ENCODE measurements at places on chromosomes 11 and 22.

- DNase-seq, result no peak
These were observed 57.2 kb upstream of the PRDM11 start for GRCh38 chr11:45089251-45089650.

DNA sequence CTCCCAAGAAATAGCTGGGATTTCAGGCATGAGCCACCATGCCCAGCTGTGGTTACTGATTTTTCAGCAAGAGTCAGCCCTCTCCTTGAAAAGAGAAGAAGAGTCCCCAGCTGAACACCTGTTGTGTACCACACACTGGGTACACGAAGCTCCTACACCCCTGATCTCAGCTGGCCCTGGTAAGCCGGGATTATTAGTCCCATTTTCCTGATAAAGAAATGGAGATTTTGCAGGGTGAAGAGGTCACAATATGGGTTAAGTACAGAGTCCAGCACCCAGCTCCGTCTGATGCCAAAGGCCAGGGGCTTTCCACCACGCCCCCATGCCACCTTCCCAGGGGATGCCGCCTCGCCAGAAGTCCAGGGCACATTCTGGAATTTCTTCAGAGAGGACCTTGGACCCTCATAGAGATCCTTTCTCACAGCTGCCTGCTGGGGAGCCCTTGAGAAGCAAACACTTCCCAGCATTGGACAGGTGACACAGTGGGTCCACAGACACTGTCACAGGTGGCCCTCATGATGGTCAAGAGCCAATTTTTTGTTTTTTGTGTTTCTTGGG lies 19.8 kb upstream of the HMOX1 start:
- DNase-seq, result no peak

GRCh38 chr11:3134218-3134621 lies 30.9 kb downstream of the OSBPL5 start:
- DNase-seq, result no peak

- DNase-seq, result no peak
These were observed 104.2 kb downstream of the MTNR1B start for GRCh38 chr11:93073508-93074280.

- no peak for DNase-seq
These were observed 16.6 kb upstream of the MS4A6E start for GRCh38 chr11:60310407-60310998.

DNA sequence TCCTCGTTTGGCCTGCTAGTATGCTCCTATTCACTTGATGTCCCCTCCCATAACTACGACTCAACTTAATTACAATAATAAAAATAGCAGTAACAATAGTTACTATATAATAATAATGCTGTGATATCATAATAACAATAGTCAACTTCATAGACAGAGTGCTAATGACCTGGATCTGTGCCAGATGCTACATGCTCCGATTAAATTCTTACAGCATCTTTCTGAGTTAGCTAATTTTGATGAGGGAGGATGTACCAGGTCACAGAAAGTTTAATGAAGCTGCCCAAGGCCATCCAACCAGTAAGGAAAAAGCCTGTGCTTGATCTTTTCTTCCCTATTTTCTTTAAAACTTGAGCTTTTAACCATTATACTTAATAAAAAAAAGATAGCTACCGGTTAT lies 413.4 kb upstream of the LRRC4C start:
- no peak for DNase-seq

- DNase-seq, result no peak
These were observed 73.2 kb downstream of the CTNND1 start for GRCh38 chr11:57834852-57835251.

DNA sequence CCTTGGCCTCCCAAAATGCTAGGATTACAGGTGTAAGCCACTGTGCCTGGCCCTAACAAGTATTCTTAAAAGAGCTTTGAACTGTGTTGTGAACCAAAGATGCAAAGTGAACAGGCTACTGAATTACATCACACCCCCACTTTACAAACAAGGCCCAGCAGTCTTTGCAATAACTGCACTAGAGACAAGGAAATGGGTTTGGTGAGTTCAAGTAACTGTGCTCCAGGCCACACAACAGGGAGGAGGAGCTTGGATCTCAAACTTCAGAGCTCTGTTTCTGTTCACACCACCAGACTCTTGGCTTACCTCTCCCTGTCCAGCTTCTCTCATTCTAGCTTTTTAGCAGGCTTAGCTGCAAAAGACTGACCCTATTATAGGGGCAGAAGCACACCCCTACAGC lies 30.4 kb upstream of the RASL10A start:
- no peak for DNase-seq

GRCh38 chr11:117090111-117090706 lies 8.0 kb downstream of the SIK3 start:
- DNase-seq, result no peak

DNA sequence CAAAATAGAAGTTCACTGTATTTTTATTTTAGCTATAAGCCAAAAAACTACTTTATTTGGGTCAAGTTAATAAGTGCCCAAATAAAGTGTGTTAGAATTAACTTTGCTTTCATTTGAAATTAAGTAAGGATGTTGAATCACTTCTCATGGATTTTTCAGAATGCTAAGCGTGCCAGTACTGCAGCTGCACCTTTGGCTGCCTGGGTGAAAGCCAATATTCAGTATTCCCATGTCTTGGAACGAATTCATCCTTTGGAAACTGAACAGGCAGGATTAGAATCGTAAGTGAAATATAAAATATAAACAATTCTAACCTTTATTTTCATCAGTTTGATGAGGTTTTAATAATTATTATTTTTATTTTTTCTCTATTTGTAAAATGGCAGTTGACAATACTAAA lies 113.6 kb downstream of the DYNC2H1 start:
- DNase-seq, result no peak

DNA sequence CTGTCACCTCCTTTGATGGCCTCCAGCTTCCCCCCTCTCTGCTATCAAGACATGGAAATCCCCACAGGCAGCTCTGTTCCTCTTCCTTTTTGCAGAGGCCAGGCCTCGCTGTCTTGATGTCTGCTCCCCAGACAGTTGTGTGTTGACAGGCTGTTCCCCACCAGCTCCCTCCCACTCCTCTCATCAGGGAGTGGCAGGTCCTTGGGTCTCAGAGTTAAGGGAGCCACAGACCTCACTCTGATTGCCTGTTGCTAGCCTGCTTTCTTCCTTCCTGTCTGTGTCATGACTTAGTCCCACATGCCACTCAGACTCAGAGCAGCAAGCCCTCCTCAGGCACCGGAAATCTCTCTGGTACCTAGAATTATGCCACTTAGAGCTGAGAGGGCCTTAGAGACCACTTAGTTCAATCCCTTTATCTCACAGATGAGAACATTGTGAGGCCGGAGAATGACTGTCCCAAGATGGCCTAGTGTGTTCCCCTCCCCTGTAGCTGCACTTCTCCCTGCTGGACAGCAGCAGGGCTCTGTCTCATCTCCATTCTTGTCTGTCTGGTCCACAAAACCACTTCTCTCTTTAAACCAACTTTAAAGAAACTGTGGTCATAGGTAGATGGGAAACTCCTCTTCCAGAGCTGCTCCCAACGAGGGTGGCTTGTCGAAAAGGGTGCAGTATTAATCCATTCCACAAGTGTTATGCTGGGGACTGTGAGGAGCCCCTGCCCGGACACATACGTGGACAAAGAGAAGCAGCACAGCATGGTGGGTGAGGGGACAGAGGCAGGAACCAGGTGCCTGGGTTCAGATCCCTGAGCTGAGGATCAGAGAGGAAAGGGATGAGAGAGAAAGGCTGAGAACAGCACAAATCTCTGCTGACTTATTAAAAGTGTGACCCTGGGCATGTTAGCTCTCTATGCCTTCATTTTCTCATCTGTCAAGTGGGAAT lies 4.2 kb downstream of the AMPD3 start:
- DNase-seq, result peak; percentile 38

DNA sequence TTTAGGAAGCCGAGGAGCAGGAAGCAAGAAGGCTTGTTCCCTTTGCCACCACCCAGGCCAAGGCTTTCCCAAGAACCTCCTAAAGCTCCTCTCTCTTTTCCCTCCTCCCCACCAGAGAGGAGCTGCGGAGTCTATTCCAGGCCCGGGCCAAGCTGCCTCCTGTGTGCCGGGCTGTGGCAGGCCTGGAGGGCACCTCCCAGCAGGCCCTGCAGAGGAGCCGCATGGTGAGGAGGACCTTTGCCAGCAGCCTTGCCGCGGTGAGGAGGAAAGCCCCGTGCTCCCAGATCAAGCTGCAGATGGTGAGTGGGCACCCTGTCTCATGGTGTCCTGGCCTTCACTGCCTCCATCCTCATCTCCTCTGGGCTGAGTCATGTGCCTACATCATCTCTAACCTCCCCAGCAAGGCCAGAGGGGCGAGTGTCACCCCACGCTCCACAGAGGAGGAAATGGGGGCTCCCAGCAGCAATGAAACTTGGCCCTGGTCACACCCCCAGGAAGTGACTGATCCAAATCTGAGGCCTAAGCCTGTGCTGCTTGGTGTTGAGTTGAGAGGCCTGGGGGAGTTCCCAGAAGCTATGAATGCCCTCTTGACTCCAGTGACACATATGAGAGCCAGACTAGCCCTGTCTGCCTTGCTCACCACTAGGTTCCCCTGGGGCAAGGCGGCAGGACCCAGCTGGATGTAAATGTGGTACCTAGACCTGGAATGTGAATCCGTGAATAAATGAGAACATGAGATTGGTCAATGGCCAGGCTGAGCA lies 104.2 kb downstream of the MYO18B start:
- no peak for DNase-seq

GRCh38 chr22:22431271-22432220 lies 77.0 kb downstream of the ZNF280B start:
- DNase-seq, result peak; percentile 15

DNA sequence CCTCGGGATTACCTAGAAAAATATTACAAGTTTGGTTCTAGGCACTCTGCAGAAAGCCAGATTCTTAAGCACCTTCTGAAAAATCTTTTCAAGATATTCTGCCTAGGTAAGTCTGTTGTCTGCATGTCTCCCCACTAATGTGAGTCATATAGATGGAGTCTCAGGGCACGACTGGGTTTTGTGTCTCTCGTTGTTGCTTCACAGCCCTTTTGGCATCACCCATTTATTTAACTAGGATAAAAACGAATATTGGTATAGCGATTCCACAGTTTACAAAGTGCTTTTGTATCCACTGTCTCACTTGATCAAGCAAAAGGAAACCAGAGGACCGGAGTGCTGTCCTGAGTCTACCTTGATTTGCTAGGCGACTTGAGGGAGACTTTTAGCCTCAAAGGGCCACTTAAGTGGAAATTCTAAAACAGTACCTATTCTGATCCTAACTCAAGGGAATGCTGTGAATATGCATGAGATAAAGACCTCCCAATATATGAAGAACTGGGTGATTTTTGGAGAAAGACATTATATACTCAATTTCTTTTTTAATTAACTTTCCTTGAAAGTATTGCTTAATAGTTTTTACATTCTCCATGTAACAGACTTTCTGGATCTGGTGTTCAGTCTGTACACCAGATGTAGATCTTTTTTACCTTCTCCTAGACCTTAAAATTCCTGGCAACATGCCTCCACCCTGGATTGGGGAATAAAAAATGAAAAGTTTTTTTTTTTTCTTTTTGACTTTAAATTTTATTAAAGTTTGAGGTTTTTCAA lies 590 bp downstream of the NNMT start:
- no peak for DNase-seq

DNA sequence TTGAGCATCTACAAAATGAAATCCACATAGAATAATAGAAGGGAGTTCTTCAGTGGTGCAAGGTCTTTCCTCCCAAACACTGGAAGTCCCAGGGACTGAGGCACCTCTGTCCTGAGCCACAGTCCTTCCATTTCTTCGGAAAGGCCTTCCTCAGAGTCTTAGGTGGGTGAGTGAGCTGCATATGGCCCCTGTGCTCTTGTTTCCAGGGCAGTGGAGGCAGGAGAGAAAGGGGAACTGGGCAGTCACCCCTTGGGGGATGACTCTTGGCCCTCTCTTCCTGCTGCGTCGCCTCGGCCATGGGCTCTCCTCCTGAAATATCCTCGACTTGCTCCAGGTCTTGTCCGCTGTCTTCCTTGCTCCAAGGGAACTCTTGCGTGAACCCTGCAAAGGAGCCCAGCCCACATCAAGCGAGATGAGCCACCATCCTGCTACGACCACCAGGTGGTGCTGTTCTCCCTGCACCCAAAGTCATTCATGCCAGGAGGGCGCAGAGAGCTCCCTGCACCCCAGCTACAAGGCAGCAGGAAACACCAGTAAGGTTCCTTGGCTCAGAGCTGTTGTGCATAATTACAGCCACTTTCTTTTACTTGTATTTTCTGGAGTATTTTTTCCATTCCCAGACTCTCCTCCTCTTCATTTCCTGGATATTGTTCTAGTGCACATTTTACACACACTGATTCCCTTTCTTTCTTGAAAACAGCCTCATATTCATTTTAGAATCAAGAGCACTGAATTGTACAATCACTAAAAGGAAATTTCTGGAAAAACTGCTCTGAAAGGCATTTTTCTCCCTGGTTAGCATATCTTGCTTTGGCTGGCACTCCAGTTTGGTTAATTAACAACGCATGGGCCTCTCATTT lies 397.8 kb downstream of the OPCML start:
- peak; percentile 1 for DNase-seq

DNA sequence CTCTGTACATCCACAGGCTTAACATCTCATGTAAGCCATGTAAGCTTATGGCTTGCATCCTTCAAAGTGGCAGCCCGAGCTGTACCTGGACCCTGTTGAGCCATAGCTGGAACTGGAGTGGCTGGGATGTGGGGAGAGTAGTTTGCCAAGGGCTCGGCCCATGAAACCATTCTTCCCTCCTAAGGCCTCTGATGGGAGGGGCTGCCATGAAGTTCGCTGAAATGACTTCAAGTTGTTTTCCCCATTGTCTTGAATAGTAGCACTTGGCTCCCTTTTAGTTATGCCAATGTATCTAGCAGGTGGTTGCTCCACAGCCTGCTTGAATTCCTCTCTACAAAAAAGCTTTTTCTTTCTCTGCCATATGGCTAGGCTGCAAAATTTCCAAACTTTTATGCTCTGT lies 5.2 kb upstream of the CHORDC1 start:
- no peak for DNase-seq

GRCh38 chr22:22698263-22698750 lies 53.9 kb downstream of the GGTLC2 start:
- DNase-seq, result no peak

- DNase-seq, result no peak
These were observed 83.6 kb downstream of the PIWIL4 start for GRCh38 chr11:94650756-94651155.

DNA sequence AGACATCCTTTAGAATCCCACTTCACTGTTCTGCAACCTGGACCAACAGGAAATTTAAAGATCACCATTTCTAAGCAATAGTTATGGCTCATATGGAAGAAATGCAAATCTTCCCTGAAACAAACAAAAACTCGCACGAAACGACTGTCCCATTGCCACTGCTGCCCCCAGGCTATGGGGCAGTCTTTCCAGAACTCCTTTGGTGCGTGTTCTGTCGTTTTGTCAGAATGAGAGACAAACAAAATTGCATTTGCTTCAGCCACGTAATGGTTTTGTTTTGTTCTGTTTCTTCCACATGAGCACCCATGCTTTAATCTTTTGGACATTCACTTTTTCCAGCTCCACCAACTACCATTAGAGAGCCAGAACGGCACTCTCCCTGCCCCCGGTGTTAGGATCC lies 10.8 kb upstream of the FBLN1 start:
- DNase-seq, result no peak
